ENCODE measurements at places on chromosomes 3 and 15.

GRCh38 chr3:171995486-171995885, 43.9 kb upstream of the FNDC3B start:
- DNase-seq = no peak

GRCh38 chr15:87490666-87491065, 765.9 kb downstream of the NTRK3 start:
- DNase-seq = no peak

DNA sequence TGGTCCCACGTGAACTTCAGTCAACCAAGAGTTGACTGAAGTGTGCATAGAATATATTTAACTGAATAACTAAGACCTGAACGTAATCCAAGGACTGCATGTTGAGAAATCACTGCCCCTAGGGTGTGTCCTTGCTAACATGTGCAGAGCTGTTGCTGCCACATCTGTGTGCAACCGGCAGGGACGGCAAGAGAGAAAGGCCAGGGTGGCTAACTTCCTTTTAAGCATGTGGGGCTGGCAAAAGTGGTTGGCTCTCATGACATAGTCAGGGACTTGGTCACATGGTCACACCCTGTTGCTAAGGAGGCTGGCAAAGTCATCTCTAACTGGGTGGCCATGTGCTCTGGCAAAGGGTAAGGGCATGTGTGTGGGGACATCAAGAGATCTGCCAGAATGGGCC, 52.4 kb downstream of the GASK1A start:
- DNase-seq = no peak

DNA sequence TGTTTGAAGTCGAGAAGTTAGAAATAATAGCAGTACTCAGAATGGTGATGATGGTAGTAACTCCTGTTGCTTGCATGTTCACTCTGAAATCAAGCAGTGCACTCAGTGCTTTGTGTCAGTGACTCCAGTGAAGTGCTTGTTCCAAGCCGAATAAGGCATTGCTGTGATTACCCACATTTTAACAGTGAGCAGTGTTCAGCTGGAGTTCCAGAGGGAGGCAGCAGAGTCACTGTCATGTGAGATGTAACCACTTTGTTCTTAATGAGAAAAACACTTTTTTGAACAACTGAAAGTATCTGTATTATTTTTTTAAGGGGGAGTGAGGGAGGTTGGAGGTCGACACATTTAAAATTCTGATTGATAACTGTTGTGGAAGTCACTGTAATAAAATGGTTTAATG, 3.7 kb downstream of the MDFIC2 start:
- DNase-seq = no peak

GRCh38 chr15:51758645-51759044, 7.2 kb downstream of the TMOD2 start:
- no peak for DNase-seq

- no peak for DNase-seq
These were observed 35.5 kb downstream of the CYFIP1 start for GRCh38 chr15:22944651-22945050.
